ENCODE measurements at places on chromosomes 6 and 20. TPM values are rescaled to one million over a fixed set of nuclear protein-coding genes. Genes with fewer than 3 reads are reported as not detected.

- H3K27me3 ChIP-seq: no peaks in the 10 kb centered on the region
- H3K36me3 ChIP-seq: no peaks in the 10 kb centered on the region
- H3K27ac ChIP-seq: peak overlapping the region; percentile 94
- peak; percentile 90 for DNase-seq
- peak overlapping the region; percentile 88 for H3K4me3 ChIP-seq
These were observed 619 bp downstream of the RREB1 start for GRCh38 chr6:7108196-7108963.

- H3K4me1 ChIP-seq: peaks cover 18% of the 10 kb centered on the region
- H3K4me3 ChIP-seq: no peak overlapping the region
- no peak for DNase-seq
- no peaks in the 10 kb centered on the region for H3K27me3 ChIP-seq
- no peak overlapping the region for H3K27ac ChIP-seq
- no peaks in the 10 kb centered on the region for H3K36me3 ChIP-seq
These were observed 47.4 kb upstream of the SRF start for GRCh38 chr6:43123461-43124314.

DNA sequence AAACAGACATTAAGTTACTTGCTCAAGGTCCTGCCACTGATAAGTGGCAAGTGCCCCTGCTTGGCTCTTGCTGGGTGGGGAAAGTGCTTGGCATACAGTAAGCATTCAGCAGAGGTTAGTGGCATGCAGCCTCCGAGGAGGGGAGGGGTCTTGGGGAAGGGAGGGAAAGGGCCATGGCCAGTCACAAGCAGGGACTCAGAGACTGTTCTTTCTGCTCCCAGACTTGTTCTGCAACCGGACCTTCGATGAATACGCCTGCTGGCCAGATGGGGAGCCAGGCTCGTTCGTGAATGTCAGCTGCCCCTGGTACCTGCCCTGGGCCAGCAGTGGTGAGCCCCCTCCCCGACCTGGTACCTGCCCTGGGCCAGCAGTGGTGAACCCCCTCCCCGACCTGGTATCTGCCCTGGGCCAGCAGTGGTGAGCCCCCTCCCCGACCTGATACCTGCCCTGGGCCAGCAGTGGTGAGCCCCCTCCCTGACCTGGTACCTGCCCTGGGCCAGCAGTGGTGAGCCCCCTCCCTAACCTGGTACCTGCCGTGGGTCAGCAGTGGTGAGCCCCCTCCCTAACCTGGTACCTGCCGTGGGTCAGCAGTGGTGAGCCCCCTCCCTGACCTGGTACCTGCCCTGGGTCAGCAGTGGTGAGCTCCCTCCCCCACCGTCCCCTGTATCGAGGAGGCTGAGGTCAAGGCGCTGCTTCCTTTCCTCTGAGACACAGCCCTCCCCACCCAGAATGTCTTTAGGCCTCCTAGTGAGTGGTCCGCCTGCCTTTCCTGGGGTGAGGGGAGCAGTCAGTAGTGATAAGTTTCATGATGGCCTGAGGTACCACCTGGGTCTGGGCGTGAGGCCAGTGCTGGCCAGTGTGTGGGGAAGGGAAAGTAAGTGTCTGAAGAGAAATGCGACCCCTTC, 8.9 kb downstream of the GLP1R start:
- H3K27me3 ChIP-seq: no peaks in the 10 kb centered on the region
- H3K36me3 ChIP-seq: no peaks in the 10 kb centered on the region
- no peak overlapping the region for H3K27ac ChIP-seq

DNA sequence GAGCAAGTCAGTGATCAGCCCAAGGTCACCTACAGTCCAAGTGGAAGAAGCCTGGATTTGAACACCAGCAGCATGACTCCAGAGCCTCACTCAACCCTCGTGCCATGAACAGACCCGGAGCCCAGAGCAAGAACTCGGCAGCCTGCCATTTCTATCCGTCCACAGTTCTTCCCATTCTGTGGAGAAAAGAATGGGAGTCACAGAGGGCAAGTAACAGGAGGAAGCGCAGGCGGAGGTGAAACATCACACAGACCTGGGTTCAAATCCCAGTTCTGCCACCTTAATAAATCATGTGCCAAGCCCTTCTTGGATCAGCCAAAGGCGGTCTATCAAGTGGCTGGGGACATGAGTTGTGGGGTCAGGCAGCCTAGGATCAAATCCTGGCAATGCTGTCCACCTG, 4.3 kb downstream of the PREX1 start:
- H3K4me3 ChIP-seq: peak overlapping the region; percentile 78
- peaks cover 92% of the 10 kb centered on the region for H3K27me3 ChIP-seq
- no peak for DNase-seq
- H3K36me3 ChIP-seq: peaks cover 31% of the 10 kb centered on the region

DNA sequence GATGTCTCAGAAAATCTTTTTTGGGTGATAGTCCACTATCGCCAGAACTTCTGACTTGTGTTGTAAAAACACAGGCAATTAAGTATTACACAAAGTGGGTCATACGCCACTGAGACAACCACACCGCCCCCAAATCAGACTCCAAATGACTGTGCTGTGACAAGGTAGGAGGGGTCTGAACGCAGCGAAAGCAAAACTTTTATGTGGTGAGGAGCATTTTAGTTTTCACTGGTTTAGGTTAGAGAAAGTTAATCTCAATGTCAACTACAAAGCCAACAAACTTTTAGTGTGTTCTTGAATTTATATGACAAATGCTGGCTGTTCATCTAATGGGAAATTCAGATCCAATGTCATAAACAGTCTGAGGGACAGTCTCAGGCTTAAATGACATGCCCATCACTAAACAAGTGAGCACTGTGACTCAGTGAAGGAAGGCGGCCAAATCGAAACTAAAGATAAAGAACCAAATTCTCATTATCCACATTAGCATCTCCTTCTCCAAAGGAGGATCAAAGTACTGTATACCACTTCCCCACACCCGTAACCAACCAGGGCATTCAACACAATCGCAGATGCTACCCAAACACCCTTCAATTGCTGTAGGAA, 186.7 kb downstream of the GJA10 start:
- H3K4me3 ChIP-seq: no peak overlapping the region
- no peak for DNase-seq
- no peaks in the 10 kb centered on the region for H3K4me1 ChIP-seq
- no peak overlapping the region for H3K27ac ChIP-seq
- H3K27me3 ChIP-seq: no peaks in the 10 kb centered on the region
- H3K36me3 ChIP-seq: no peaks in the 10 kb centered on the region

GRCh38 chr6:41427642-41428335, 92.4 kb downstream of the NCR2 start:
- DNase-seq: peak; percentile 59
- H3K27me3 ChIP-seq: peaks cover 16% of the 10 kb centered on the region
- peak overlapping the region; percentile 37 for H3K27ac ChIP-seq

DNA sequence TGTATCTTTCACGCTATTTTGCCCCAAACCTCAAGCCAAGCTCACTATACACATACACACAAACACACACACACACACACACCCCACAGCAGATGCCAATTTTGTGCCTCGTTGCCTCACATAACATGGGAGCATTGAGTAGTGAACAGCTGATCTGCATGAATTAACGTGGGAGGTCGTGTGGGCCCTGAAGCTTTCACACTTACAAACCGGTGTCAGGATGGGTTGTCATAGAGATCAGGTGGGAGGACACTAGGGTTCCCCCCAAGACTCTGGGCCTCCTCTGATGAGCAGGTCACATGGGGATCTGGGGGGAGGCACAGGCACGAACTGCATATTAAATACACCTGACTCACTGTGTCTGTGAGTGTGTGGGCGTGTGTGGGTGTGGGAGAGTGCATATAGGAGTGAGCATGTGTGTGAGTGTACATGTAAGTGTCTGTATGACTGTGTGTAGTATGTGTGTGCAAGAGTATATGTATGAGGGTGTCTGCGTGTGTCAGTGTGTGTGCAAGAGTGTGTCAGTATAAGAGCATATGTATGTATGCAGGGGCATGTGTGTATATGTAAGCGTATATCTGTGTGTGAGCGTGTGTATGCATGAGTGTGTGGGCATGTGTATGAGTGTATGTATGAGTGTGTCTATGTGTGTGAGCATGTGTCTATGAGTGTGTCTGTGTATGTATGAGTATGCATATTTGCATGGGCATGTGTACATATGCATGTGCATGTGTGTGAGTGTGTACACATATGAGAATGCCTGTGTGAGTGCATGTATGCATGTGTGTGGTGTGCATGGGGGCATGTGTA, 370.4 kb downstream of the PREX1 start:
- no peak overlapping the region for H3K4me3 ChIP-seq
- DNase-seq: no peak
- peaks cover 67% of the 10 kb centered on the region for H3K27me3 ChIP-seq

DNA sequence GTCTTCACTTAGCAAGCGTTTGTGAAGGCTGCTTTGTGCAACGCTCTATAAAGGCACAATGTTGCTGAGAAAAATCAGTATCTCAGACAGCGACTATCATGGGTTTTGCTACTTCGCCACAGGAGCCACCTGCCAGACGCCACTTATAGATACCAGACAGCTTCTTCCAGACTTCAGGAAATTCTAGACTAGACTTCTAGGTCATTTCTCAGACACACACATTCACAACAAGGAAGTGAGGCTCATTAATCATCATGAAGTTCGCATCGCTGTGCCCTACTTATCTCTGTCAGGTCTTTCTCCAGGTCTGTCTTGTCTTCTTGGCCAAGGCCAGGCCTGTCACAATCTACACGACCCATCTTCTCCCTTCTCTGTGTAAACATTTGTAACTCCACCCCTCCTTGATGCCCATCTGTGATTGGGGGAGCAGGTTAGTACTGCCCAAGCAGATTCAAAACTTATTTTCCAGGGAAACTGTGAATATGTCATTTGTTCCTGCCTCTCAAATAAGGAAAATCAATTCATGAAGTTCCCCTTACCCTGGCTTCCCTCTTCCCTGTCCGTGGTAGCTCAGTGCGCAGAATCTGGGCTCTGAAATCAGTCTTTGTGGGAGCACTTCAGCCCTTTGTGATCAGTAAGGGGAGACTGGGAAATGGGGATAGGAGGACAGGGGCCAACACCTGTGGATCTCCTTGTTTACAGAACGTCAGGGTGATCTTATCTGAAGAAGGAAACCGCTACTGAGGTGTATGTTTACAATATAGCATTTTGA, 115.5 kb downstream of the TNFAIP3 start:
- H3K27ac ChIP-seq: no peak overlapping the region
- no peaks in the 10 kb centered on the region for H3K27me3 ChIP-seq
- H3K36me3 ChIP-seq: no peaks in the 10 kb centered on the region
- DNase-seq: no peak

DNA sequence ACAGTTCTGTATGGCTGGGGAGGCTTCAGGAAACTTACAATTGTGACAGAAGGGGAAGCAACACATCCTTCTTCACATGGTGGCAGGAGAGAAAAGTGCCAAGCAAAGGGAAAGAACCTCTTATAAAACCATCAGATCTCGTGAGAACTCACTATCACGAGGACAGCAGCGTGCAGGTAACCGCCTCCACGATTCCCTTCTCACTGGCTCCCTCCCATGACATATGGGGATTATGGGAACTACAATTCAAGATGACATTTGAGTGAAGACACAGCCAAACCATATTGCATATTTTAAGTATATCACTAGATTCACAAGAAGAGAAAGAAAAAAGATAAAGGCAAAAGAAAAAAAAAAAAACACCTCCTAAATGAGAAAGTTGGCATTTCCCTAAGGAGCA, 431.9 kb upstream of the RGS17 start:
- no peaks in the 10 kb centered on the region for H3K36me3 ChIP-seq
- no peaks in the 10 kb centered on the region for H3K4me1 ChIP-seq
- DNase-seq: no peak
- no peaks in the 10 kb centered on the region for H3K27me3 ChIP-seq

The GNAS-AS1 gene
- total RNA-seq: 1.5 TPM

- H3K4me1 ChIP-seq: peaks cover 8% of the 10 kb centered on the region
- H3K4me3 ChIP-seq: no peak overlapping the region
- peaks cover 66% of the 10 kb centered on the region for H3K27me3 ChIP-seq
- H3K36me3 ChIP-seq: no peaks in the 10 kb centered on the region
These were observed 3.0 kb downstream of the THBS2 start for GRCh38 chr6:169250660-169251059.

The SAPCD1 gene
- 1.3 TPM for total RNA-seq

The BNIP5 gene
- total RNA-seq: not detected

The BPI gene
- total RNA-seq: 0.35 TPM

GRCh38 chr20:46087161-46087560, 2.6 kb downstream of the NCOA5 start:
- no peaks in the 10 kb centered on the region for H3K36me3 ChIP-seq
- peaks cover 75% of the 10 kb centered on the region for H3K4me1 ChIP-seq
- H3K27ac ChIP-seq: no peak overlapping the region
- DNase-seq: no peak
- H3K27me3 ChIP-seq: no peaks in the 10 kb centered on the region
- H3K4me3 ChIP-seq: no peak overlapping the region

GRCh38 chr6:23477586-23477985, 648.4 kb upstream of the NRSN1 start:
- H3K27me3 ChIP-seq: no peaks in the 10 kb centered on the region
- DNase-seq: no peak
- H3K27ac ChIP-seq: no peak overlapping the region
- H3K36me3 ChIP-seq: no peaks in the 10 kb centered on the region
- no peaks in the 10 kb centered on the region for H3K4me1 ChIP-seq

DNA sequence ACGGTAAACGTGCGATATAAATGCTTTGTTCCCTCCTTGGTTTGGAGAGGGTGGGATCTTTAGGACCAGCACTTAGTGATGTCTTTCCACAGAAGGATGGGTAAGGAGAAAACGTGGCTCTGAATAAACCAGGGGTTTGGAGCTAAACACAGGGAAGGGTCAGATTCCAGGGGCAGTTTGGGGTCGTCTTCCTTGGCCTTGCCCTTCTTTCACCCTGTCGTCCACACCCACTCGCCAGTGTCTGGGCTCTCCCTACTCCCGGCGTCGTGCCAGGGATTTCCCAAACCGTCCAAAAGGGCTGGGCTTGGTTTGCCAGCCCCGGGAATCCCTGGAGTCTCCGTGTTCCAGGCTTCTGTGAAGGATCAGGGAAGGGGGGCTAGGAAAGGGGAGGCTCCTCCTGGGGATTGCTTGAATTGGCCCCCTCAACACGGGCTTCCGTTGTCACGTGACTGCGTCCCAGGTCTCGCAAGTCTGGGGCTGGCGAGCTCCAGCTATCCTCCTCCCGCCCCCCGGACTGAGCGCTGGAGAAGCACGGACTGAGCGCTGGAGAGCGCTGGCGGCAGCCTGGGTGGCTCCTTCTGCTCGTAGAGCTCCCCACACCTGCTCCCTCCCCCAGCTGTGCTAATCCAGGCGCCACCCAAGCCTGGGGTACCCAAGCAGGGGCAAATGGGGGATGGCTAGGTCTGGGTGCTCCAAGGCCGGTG, 9.4 kb upstream of the ARMC12 start:
- peak; percentile 80 for DNase-seq
- H3K4me1 ChIP-seq: peaks cover 49% of the 10 kb centered on the region

- H3K27ac ChIP-seq: no peak overlapping the region
- H3K4me3 ChIP-seq: no peak overlapping the region
- H3K27me3 ChIP-seq: no peaks in the 10 kb centered on the region
- H3K36me3 ChIP-seq: no peaks in the 10 kb centered on the region
- no peaks in the 10 kb centered on the region for H3K4me1 ChIP-seq
- no peak for DNase-seq
These were observed 547.8 kb downstream of the CDH26 start for GRCh38 chr20:60506061-60506460.

- no peak for DNase-seq
- no peaks in the 10 kb centered on the region for H3K27me3 ChIP-seq
- no peak overlapping the region for H3K4me3 ChIP-seq
These were observed 43.8 kb downstream of the FUT9 start for GRCh38 chr6:96059586-96059985.

- no peaks in the 10 kb centered on the region for H3K36me3 ChIP-seq
- H3K4me3 ChIP-seq: no peak overlapping the region
- DNase-seq: no peak
- no peaks in the 10 kb centered on the region for H3K4me1 ChIP-seq
These were observed 31.7 kb upstream of the CST1 start for GRCh38 chr20:23782366-23782983.

All from left lung (tissue), 14 donors.